ENCODE measurements at places on chromosomes 6 and 20.

DNA sequence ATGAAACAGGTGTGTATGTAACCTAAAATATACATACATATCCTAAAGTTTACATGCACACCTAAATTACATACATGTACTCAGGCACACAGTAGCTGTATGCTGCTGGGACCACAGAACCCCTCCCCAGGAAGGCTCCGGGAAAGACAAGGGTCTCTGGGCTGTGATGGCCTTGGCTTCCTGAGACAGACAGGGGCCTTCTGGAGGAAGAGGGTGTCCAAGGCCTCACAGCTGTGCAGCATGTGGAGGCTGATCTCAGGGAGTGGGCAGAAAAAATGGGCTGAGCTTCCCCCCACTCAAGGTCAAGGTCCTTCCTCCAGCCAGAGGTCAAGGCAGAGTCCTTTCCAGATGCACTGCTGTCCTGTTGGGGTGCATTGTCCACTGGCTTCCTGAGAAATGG, 129.1 kb upstream of the THBS2 start:
- no peak for DNase-seq

DNA sequence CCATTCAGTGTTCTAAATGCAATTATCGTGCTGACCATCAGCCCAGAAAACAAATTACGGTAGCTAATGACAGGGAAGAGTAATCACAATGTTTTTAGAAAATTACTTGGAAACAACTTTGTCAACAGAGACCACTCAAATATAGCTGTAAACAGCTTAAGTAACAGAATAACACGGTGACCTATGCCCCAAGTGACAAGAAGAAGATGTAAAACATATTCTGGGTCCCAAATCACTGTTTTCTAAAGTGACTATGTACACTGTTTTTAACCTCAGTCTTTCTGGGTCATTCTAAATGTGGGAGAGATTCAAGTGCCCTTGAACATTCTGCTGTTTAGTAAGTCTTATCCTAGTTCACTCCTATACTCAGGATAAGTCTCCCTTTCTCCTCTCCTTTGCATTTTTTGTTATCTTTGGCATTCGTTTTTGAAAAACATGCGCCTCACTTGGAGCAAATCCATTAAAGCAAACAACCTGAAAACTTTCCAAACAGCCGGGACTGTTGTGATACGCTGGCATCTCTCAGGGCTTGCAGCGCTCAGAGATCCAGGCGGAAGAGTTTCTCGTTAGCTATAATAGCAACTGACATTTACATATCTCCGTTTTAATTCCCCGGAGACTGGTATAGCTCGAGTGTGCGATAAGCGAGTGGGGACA, 114.5 kb upstream of the SOX4 start:
- peak; percentile 32 for DNase-seq

DNA sequence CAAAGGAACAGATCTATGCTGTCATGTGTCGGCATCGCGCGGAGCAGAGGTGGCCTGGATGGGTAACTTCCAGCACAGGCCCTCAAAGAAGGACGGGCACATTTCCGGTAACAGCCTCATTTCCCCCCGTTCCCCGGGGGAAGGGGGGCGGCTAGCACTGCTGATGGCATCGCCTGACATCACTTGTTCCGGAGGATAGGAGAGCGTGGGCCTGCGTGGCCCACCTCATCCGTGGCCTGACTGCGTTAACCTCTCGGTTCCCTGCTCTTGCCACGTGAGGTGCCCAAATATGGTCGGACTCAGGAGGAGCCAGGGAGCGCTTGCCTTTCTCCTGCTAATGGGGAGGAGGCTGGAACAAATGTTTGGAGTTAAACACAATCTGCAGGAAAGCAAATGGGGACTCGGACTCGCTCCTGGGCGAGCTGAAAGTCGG, at the start of gene AKAP12:
Gene AKAP12, plus strand, starts transcription at position 365 of the 433 bp plus-strand sequence. CDS start 596 bp downstream, outside the sequence.
- no peak for DNase-seq

GRCh38 chr6:129114636-129115391, 231.9 kb downstream of the LAMA2 start:
- DNase-seq, result no peak

DNA sequence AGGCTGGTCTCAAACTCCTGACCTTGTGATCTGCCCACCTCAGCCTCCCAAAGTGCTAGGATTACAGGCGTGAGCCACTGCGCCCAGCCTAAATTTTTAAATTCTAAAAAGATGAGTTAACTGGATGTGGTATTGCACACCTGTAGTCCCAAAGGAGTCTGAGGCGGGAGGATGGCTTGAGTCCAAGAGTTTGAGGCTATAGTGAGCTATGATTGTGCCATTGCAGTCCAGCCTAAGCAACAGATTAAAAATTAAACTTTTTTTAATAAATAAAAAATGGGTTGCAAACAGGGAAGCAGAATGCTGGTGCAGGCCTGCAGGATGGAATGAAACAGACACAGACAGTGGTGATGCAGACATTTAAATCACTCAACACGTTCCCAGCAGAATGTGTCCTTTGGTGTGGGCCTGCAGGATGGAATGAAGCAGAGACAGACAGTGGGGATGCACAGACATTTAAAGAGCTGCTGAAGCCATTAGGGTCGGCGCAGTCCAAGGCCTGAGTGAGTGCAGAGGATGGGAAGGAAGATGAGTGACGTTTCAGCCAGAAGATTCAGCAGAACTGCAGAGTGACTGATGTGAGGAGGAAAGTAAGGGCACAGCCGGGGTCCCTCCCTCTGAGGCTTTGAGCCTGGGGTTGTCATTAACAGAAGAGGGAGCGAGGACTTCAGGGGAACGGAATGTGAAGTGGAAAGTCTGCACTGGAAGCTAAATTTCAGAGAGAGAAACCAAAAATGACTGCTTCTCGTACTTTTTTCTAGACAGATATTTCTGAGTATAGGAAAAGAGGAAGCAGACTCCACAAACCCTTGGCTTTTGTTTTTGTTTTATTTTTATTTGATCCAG, 117.5 kb downstream of the RIN2 start:
- no peak for DNase-seq

DNA sequence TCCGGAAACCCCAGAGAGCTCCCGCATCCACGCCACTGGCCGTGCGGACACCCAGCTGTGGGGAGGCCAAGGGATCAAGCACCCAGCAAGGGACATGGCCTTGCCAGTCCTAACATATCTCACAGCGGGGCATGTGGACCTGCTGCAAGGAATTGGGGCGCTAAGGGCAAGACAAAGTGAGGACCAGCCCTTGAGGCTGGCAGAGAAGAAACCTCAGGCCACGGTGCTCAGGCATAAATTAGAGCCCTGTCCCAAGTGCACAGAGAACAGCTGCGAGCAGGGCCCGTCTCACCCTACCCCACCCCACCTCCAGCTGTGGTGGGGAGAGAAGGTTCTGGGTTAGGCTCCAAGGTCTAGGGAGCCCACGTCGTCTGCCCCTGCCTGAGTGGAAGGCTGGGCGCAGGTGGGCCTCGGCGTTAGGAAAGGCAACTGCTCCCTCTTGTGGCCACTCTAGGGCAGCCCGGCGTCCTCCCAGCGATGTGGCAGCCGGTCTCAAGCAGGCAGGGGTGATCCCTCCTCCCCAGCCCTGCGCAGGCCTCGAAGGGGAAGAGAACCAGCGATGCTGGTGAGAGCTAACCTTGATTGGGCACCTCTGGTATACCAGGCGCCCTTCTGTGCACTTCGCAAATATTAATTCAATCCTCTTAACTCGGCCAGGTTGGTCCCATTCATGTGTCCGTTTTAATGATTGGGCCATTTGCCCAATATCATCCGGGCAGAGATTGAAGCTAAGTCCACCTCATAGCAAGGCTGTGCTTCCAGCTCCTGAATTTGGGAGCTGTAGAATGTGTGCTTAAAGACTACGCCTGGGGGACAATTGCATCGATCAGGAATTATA, 235.8 kb downstream of the NFATC2 start:
- peak; percentile 49 for DNase-seq

Data from NCI-H1092 (cell line).